EH (cell line): ENCODE measurements at places on chromosomes 5 and 9.
A peak's percentile ranks its signal among the peaks of the same experiment; 100 is the strongest.

DNA sequence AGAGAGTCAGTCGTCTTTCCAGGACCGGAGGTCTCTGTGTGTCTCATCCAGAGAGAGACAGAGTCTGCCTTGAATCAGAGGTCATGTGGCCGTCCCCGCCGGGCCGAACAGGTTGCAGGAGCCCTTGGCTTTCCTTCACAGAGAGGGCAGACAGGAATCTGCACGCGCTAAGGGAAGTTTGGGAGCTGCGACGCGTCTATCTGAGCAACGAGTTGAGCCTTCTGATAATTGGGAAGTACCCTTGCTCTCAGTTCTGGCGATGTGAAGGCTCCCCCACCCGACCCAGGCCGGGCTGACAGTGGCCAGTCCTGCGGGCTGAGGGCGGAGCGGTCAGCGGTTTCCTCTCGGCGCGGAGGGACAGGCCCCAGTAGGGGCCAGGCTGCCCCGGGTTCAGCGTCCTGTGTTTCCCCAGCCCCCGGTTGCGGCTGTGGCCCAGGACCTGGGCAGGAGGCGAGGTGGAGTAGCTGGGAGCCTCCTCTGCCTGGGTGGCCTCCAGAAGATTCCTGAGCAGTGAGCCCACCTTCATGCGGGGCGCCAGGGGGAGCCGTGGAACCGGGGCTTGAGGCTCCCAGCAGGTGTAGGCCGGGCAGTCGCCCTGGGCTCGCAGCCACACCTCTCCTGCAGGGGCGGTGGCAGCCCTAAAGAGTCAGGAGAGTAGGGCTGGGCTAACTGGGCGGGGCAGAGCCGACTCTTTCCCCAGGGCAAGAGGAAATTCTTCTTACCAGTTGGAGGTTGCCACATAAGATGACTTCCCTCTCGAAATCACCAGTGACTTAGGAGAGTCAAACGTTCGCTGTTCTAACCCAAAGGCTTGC is 13.9 kb downstream of the NR2F1 start:
- no peak for DNase-seq

- peak; percentile 41 for DNase-seq
Observed at GRCh38 chr5:83608122-83608521, 112.5 kb downstream of the HAPLN1 start.

DNA sequence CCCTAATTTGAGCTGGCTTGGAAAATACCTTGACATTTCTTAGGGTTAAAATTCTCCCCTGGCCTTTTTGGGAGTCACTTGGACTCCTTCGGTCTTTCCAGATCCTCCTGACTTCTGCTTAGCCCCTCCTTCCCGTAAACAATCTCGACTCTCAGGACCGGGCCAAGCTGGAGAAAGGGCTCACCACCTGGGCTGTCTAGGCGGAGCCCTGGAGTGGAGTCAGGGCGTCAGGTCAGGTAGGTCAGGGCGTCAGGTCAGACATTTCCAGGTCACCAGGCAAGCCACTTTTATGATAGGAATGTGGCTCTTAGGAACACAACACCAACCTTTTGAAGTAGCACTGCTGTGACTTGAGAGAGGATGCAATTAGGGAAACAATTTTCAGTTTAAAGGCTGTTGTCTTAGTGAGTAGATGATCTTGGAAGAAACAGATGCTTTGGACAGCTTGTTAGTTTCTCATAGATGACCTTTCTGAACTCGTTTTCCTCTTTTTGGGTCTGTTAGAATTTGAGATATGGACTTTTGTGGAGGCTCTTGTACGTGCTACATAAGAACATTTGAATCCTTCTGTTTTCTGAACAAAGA is 12.8 kb downstream of the OSTF1 start:
- no peak for DNase-seq

DNA sequence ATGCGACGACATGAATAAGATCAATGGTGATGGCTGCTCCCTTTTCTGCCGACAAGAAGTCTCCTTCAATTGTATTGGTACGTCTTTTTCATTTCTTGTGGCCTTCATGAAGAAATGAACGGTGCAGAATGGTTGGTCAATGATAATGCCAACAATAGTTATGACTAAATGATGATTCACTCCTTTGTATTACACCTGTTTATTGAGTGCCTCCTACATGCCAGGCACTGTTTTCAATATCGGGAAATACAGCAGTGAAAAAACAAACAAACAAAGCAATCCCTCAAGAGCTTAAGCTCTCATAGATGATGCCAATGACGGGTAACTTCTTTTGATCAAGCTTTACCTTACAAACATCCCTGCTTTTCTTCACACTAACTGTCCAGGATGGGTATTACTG is 117.7 kb downstream of the PAPPA start:
- no peak for DNase-seq

GRCh38 chr5:35183556-35183955 is 46.7 kb downstream of the PRLR start:
- DNase-seq: no peak

DNA sequence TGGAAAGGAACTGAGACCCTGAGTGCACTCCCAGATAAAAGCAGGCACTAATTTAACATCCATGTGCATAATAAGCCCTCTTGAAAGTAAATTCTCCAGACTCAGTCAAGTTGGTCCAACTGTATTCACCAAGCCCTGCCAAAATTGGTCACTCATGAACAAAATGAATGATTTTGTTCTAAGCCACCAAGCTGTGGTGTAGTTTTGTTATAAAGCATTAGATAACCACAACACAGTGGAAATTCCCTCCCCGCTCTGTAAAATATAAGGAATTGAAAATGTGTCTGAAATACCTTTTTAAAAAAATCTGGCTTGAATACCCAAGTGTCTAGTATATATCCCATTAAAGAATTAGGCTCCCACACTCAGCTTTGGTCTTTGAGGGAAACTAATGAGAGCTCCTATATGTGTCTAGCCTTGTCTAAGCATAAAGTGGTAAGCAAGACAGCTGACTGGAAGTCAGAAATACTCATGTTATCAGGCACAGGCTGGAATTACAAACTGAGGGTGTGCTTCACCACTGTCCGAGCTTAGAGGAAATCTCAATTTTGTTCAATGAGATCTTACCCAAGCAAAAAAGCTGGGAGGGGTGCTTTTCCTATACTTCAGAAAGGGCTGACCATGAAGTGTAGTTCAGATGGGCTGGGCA is 33.2 kb downstream of the IDNK start:
- no peak for DNase-seq

DNA sequence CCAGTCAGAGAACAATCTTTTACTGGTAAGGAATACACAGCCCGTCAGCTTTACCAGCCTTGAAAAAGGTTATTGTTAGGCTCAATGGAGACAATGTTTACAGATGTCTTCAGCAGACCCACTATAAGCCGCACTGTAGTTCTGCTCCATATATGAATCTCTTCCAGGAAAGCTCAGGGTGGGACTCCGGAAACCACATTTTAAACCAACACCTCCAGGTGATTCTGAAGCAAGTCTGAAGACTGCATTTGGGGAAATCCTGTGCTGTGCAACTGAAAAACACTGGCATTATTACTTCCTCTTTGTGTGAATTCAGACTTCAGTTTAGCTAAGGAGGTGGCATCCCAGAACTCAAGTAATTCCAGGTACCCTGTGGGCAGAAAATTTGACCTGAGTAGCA is 3.5 kb downstream of the GZMK start:
- DNase-seq: no peak

GRCh38 chr5:168400429-168401220 is 85.6 kb upstream of the RARS1 start:
- DNase-seq: no peak

- peak; percentile 95 for DNase-seq
Observed at GRCh38 chr5:171984748-171985419, 21.6 kb downstream of the FBXW11 start.

GRCh38 chr5:125750147-125750860 is 672.9 kb upstream of the GRAMD2B start:
- DNase-seq: no peak

GRCh38 chr5:159571501-159572244 is 241.4 kb upstream of the IL12B start:
- DNase-seq: no peak

GRCh38 chr5:172825610-172826204 is 8.3 kb upstream of the ERGIC1 start:
- no peak for DNase-seq

DNA sequence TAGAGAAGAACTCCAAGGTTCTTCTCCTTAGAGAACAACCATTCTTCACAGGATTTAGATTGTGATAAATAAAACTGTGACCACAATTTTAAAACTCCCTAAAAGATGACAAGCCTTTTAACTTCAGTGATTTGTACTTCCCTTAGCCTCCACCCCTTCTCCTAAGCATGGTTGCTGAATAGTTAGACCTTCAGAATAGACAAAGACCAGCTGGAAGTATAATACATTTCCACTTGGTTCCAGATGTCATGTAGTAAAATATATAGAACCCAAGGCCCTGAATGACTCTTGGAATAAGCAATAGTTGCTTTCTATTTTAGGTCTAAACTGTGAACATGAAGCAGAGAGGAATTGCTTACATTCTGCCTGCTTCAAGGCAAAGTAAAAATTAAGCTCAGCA is 208.7 kb downstream of the ARRDC3 start:
- no peak for DNase-seq

DNA sequence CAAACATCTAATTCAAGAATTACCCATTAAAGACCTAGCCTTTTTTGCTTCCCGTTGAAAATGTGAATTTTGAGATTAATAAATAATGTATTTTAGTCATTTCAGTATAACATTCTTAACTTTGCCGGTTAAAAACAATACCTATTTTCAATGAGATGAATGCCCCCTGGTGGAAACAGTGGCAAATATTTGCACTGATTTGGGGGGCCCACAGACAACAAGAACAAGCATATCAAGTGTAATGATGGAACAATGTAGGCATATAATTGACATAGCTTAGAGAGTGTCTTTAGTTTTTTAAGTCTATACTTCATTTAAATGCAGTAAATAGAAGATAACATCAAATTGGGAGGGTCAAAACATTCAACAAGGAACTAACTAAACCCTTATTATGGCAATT is 111.9 kb downstream of the NTRK2 start:
- DNase-seq: peak; percentile 27

DNA sequence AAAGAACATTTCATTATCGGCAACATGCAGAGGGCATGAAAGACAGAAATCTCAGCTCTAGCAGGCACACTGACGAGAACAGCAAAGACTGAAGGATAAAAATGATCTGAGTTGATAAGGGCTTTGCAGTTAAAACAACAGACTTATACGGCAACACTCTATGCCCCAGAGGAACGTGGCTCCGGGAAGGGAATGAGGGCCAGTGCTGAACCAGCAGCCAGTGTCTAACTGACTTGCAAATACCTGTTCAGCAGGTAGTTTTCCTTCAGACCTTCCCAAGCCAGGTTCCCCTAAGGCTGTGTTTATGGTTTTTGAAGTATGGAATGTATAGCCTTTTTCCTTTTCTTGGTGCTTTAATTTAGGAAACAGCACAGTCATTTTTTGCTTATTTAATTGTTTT is 121.3 kb upstream of the CDH18 start:
- no peak for DNase-seq

DNA sequence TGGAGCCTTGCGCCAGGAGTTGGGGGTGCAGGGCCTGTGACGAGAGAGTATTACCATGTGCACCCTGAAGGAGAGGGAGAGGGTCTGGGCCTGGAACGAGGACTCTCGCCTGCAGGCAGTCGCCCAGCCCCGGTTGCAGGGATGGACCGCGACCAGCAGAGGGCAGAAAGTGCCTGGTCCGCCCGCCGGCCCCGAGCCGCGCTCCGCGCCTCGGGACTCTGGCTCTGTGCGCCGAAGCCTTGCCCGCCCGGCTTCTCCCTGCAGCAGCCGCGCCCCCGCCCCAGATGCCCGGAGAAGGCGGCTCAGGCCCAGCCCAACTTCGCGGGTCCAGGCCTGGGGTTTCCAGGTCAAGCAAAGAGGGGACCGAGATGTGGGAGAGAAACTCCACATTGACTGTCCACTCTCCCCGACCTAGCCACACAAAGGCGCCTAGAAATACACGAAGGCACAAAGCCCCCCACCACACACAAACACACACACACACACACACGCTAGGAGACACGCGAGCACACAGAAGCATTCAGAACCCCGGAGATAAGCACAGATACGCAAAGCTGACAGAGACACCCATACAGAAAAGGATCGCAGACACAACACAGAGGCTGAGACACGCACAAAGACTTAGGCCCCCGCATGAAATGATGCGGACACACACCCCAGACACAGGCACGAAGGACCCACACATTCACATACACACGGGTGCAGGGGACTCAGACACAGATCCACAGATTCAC is 2.0 kb upstream of the LMX1B start:
- peak; percentile 58 for DNase-seq

- peak; percentile 84 for DNase-seq
Observed at GRCh38 chr5:82641331-82642003, 363.3 kb upstream of the RPS23 start.
